Stomach (tissue), 19 donors: ENCODE measurements at places on chromosomes 4 and X. TPM values are rescaled to one million over a fixed set of nuclear protein-coding genes. Genes with fewer than 3 reads are reported as not detected.

DNA sequence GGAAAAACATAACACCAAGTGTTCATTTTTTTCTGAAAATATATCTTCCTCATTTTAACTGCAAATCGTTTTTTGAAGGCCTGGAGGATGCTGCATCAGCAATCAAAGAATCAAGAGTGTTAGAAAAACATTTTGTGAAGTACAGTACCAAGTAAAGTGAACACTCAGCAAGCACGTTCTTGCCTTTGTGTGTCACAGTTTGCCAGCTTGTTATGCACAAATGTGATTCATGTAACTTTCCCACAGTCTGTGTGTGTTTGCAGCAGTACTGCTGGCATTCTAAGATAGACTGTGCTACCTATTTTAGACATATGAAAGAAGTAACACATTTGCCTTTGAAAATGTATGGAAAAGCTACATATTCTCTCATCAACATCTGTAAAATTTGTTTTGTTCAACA, 1617.7 kb downstream of the RPA4 start:
- H3K4me3 ChIP-seq: no peak overlapping the region
- no peak overlapping the region for H3K27ac ChIP-seq
- no peaks in the 10 kb centered on the region for H3K4me1 ChIP-seq

The IL1RAPL1 gene
- 0.87 TPM for total RNA-seq

GRCh38 chr4:159341522-159341921, 238.6 kb downstream of the RAPGEF2 start:
- no peak for DNase-seq
- H3K4me3 ChIP-seq: no peak overlapping the region
- H3K4me1 ChIP-seq: no peaks in the 10 kb centered on the region
- H3K27me3 ChIP-seq: no peaks in the 10 kb centered on the region

The SLC25A14 gene
- total RNA-seq: 1.2 TPM

The HTN1 gene
- not detected for total RNA-seq

The FAM47A gene
- total RNA-seq: not detected

The HMGN5 gene
- 1.2 TPM for total RNA-seq

DNA sequence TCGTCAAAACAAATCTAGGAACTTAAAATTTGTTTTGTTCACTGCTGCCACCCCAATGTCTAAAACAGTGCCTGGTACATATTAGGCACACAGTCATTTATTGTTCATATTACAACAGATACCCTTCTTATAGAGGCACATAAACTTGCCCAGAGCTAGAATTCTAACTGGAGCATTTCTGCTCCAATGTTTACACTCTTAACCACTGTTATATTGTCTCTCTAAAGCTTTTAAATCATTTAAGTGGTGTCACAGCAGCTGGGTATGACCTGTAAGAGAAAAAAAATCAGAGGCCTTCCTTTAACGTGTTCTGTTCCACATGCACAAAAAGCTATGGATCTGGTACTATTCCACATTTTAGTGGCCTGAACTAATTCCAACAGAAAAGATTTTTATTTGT, 3.0 kb downstream of the UBE2D3 start:
- H3K4me1 ChIP-seq: peaks cover 63% of the 10 kb centered on the region
- no peaks in the 10 kb centered on the region for H3K36me3 ChIP-seq
- H3K27me3 ChIP-seq: no peaks in the 10 kb centered on the region
- H3K27ac ChIP-seq: peak overlapping the region; percentile 100
- peak overlapping the region; percentile 71 for H3K4me3 ChIP-seq

GRCh38 chr4:15314974-15315373, 112.9 kb upstream of the C1QTNF7 start:
- DNase-seq: no peak
- H3K4me1 ChIP-seq: no peaks in the 10 kb centered on the region
- H3K4me3 ChIP-seq: no peak overlapping the region
- H3K27ac ChIP-seq: no peak overlapping the region
- H3K36me3 ChIP-seq: no peaks in the 10 kb centered on the region

- H3K4me1 ChIP-seq: peaks cover 20% of the 10 kb centered on the region
- peak overlapping the region; percentile 93 for H3K27ac ChIP-seq
- no peaks in the 10 kb centered on the region for H3K27me3 ChIP-seq
- DNase-seq: peak; percentile 76
- H3K4me3 ChIP-seq: peak overlapping the region; percentile 100
These were observed 968 bp upstream of the NELFA start for GRCh38 chr4:2009651-2010233.

The HMX1 gene
- total RNA-seq: not detected

GRCh38 chr4:67909905-67910584, 26.2 kb upstream of the TMPRSS11D start:
- no peak overlapping the region for H3K4me3 ChIP-seq
- H3K36me3 ChIP-seq: no peaks in the 10 kb centered on the region
- no peak overlapping the region for H3K27ac ChIP-seq
- H3K27me3 ChIP-seq: no peaks in the 10 kb centered on the region
- H3K4me1 ChIP-seq: peaks cover 10% of the 10 kb centered on the region

- no peaks in the 10 kb centered on the region for H3K36me3 ChIP-seq
- peaks cover 45% of the 10 kb centered on the region for H3K4me1 ChIP-seq
- no peaks in the 10 kb centered on the region for H3K27me3 ChIP-seq
- no peak for DNase-seq
- peak overlapping the region; percentile 31 for H3K4me3 ChIP-seq
These were observed 6.5 kb downstream of the TIFA start for GRCh38 chr4:112279025-112279881.

The LNX1 gene
- total RNA-seq: 11.6 TPM

DNA sequence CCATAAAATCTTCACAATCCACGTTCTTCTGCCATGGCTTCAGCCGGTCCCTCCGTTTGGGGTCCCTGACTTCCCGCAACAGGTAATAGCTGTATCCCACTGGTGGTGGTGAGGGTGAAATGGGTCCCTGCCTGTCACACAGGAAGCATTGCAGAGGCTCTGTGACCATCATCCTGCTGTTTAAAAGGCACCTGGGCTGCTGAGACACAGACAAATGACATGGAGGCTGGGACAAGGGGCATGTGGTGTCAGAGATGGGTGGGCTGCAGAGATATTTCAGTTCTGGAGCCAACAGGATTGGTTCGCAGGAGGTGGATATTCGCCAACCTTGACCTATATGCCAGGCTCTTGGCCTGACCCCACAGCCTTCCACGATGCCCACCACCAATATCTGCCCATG, 82.1 kb downstream of the JAKMIP1 start:
- H3K4me3 ChIP-seq: no peak overlapping the region
- H3K27me3 ChIP-seq: no peaks in the 10 kb centered on the region
- no peak overlapping the region for H3K27ac ChIP-seq
- no peaks in the 10 kb centered on the region for H3K36me3 ChIP-seq

The RASL11B gene
- total RNA-seq: 4.9 TPM

- DNase-seq: no peak
- H3K4me1 ChIP-seq: no peaks in the 10 kb centered on the region
- no peak overlapping the region for H3K4me3 ChIP-seq
- no peaks in the 10 kb centered on the region for H3K36me3 ChIP-seq
These were observed 264.3 kb downstream of the NPFFR2 start for GRCh38 chr4:72295966-72296557.

GRCh38 chr4:117700111-117700892, 334.0 kb upstream of the NDST3 start:
- H3K27me3 ChIP-seq: no peaks in the 10 kb centered on the region
- no peak overlapping the region for H3K4me3 ChIP-seq
- no peaks in the 10 kb centered on the region for H3K36me3 ChIP-seq
- DNase-seq: no peak
- H3K4me1 ChIP-seq: no peaks in the 10 kb centered on the region

DNA sequence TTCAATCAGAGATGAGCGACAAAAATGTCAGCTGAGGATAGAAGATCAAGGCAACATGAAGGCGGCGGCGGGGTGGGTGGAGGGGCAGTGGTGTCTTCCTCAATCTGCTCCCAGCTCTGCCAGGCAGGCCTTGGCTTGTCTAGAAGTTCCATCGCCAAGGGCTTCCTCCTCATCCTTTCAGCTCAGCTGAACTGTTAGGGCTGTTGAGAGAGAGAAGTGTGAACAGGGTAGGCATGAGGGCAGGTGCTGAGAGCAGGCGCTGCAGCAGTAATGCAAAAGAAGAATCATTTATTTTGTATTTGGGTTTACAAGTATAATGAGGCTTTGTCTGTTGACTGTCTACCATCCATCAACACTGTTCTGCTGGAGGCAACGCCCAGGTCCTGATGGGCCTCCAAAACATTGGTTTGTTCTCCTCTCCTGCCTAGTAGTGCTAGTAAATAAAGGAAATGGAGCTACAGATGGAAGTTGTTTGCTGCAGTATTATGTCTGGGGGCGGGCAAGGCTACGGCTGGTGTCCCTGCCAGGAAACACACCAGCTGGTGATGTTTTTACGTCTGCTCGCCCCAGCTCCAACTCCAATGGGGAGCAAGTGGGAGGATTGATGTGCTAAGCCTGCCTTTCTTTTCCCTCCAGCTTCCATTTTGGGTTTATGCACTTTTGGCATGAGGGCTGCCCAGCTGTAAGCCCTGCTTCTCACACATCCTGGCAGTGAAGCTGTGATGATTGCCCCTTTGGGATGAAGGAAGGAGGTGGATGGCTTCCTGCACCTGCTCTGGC, 139.4 kb upstream of the BOD1L1 start:
- H3K36me3 ChIP-seq: no peaks in the 10 kb centered on the region
- no peaks in the 10 kb centered on the region for H3K4me1 ChIP-seq
- no peak overlapping the region for H3K4me3 ChIP-seq
- no peaks in the 10 kb centered on the region for H3K27me3 ChIP-seq
- no peak overlapping the region for H3K27ac ChIP-seq
- DNase-seq: no peak

The AGTR2 gene
- not detected for total RNA-seq

DNA sequence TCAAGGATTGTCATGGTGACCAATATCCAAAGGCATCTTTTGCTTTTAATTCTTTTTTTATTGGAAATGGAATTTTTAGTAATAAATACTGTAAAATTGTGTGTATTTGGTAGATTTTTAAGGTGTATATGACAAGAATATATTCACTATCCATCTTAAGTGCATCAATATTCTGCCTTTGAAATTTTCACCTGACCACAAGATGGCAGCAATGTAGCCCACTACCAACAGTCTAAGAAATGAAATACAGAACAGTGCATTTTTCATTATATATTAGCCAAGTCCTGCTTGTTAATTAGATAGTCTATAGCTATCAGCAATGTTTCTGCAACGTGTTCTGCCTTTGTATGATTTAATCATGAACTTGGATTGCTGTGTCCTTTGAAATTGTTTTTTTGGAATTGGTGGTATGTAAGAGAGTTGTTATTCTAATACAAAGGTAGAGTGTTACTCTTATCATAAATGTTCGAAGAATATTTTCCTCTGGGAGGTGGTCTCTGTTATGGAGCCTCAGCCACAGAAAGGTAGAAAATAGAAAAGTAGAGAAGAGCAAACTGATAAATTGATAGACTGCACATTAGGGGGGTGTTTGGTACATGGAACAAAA, 38.2 kb downstream of the HPGDS start:
- peaks cover 18% of the 10 kb centered on the region for H3K4me1 ChIP-seq
- no peaks in the 10 kb centered on the region for H3K27me3 ChIP-seq
- no peak for DNase-seq
- H3K4me3 ChIP-seq: no peak overlapping the region
- H3K36me3 ChIP-seq: no peaks in the 10 kb centered on the region
- no peak overlapping the region for H3K27ac ChIP-seq

GRCh38 chrX:25015486-25016360, at the start of gene ARX:
Gene ARX, minus strand, starts transcription at chrX:25015965. Its CDS starts 228 bp downstream, at chrX:25015737.
- no peaks in the 10 kb centered on the region for H3K36me3 ChIP-seq
- H3K27me3 ChIP-seq: peaks cover 90% of the 10 kb centered on the region
- peaks cover 3% of the 10 kb centered on the region for H3K4me1 ChIP-seq
- no peak for DNase-seq
- no peak within 1 kb of the TSS for H3K4me3 ChIP-seq
- H3K27ac ChIP-seq: no peak within 1 kb of the TSS

The IGSF1 gene
- not detected for total RNA-seq

DNA sequence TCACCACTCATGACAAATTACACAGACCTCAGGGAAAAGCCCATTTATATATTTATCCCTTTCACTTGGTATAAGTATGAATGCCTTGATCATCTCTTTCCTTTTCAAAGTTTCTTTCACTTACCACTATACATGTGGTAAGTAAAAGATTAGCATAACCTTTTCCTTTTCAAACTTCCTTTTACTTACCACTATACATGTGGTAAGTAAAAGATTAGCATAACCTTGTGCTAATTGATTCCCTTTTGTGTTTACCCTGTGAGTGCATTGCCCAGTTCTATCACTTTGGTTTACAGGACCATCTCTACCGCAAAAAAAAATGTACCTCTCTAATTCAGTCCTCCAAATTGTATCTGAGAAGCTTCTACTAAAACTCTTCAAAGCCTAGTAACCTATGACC, 32.7 kb upstream of the TCEANC start:
- no peak overlapping the region for H3K4me3 ChIP-seq
- no peak for DNase-seq
- H3K36me3 ChIP-seq: no peaks in the 10 kb centered on the region
- no peaks in the 10 kb centered on the region for H3K27me3 ChIP-seq

The IRF2 gene
- total RNA-seq: 130 TPM

The LRIT3 gene
- total RNA-seq: not detected

DNA sequence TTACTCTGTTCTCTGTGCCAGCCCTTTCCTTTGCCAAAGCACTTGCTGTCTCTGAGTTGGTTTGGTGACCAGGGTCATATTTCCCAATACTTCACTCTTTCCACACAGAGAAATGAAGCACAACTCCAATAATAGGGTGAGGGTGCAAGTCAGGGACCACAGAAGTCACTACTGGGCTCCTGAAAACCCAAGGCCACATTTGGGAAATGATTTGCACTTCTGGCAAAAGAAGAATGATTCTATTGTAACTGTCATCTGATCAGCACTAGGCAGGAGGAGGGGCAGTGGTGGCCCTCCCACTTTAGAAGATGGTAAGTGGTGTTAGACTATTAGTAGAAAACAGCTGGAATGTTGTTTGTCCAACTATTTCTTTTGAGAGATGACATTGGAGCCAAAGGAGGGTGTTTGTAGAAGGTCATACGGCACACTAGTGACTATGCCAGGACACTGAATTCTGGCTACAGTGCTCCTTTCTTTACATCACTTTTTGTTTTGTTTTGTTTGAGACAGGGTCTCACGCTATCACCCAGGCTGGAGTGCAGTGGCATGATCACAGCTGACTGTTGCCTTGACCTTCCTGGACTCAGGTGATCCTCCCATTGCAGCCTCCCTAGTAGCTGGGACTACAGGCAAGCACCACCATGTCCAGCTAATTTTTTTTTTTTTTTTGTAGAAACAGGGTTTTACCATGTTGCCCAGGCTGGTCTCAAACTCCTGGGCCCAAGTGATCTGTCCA, 10.8 kb upstream of the HADH start:
- H3K27me3 ChIP-seq: no peaks in the 10 kb centered on the region
- H3K36me3 ChIP-seq: no peaks in the 10 kb centered on the region
- H3K27ac ChIP-seq: no peak overlapping the region
- H3K4me1 ChIP-seq: no peaks in the 10 kb centered on the region

The RTL3 gene
- total RNA-seq: not detected

- DNase-seq: no peak
- H3K4me1 ChIP-seq: no peaks in the 10 kb centered on the region
- no peaks in the 10 kb centered on the region for H3K27me3 ChIP-seq
- no peaks in the 10 kb centered on the region for H3K36me3 ChIP-seq
- H3K4me3 ChIP-seq: no peak overlapping the region
- no peak overlapping the region for H3K27ac ChIP-seq
These were observed 808.9 kb downstream of the RPA4 start for GRCh38 chrX:97692575-97692974.

The RAB41 gene
- total RNA-seq: not detected
